ENCODE measurements at places on chromosomes 1 and 21.
A peak's percentile ranks its signal among the peaks of the same experiment; 100 is the strongest.

DNA sequence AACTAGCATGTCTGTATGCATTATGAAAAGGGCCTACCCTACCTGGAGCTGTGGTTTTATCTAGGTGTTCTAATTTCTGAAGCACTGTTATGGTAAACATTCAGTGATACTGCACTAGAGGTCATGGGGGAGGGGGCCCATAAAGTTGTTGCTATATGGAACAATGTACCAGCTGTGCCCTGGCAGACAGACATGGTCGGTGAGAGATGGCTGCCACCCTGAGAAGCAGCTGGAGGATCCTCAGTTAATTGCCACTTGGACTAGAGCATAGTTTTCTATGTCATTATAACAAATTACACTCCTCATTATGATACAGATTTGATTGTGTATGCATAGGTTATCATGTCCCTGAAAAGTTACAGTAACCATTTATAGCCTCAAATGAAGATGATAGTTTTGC lies 45.4 kb downstream of the ILDR2 start:
- no peak for DNase-seq

DNA sequence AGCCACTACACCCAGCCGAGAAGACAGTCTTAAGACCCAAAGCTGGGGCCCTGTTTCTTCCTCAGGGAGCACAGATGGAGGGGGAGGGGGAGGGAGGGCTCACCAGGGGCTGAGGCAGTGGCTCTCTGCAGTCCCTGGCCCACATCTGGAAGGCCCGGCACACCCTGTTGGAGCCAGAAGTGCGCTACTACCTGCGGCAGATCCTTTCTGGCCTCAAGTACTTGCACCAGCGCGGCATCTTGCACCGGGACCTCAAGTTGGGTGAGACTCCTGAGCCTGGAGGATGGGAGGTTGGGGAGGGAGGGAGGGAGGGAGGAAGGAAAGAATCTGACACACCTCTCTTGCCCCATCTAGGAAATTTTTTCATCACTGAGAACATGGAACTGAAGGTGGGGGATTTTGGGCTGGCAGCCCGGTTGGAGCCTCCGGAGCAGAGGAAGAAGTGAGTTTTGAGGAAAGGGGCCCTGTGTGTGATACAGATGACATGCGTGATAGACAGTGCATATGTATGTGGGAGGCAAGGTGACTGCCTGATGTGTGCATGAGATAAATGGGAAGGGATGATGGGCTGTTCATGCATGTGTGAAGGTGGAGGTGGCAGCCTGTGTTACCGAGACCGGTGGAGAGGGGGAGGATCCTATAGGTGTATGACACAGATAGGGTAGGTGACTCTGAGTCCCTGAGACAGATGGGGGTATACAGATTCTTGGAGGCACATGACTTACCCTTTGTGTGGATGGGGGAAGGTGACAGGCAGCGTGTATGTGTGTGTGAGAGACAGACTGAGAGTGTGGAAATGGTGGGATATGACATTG lies 1.5 kb downstream of the PLK3 start:
- DNase-seq = peak; percentile 84

- no peak for DNase-seq
Observed at GRCh38 chr1:86035101-86035500, 121.5 kb downstream of the COL24A1 start.

DNA sequence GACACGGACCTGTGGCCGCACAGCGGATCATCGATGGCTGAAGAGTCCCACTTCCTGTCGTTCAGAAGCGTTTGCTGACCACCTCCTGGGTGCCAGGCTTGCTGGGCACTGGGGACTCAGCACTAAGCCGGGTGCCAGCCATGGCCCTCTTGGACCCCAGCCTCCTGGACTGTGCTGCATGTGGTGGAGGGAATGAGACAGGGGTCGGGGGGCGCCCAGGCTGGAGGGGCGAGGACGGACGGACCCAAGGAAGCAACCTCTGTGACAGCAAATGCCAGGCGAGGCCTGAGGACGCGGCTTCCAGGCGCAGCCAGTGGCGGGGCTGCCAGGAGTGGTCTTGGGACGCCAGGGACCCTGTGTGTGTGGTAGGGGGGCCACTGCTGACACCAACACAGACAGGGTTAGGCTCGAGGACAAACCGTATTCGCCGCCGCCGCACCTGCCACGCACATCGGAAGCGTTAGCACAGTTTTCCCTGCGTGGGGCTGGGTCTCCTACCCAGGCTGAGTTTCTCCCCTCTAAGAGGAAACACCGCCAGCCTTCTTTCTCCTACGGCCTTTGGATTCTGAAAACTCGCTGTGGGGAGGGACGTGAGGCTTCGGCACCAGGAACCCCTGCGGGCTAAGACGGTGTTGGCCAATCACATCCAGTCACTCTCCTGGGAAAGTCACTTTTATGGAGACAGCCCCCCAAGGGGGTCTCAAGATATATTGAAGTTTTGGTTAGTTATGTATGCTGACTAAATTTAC lies 3.1 kb upstream of the MXRA8 start:
- peak; percentile 69 for DNase-seq

DNA sequence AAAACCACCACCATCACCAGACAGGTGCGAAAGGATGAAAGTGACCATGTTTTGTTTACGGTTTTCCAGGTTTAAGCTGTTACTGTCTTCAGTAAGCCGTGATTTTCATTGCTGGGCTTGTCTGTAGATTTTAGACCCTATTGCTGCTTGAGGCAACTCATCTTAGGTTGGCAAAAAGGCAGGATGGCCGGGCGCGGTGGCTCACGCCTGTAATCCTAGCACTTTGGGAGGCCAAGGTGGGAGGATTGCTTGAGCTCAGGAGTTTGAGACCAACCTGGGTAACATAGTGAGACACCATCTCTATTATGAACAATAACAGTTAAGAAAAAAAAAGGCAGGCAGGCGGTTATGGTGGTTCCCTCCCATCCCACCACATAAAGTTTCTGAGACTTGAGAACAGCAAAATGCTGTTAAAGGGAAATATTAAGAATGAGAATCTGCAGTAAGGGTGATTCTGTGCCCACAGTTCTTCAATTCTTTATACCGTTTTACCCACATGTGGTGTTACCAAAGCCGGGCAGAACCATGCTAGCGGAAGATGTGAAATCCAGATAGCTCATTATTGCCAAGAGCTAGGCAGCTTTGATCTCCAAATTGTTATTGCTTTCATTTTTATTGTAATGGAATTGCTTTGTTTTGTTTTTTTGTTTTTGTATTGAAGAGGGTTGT lies 34.5 kb upstream of the TDRD10 start:
- peak; percentile 19 for DNase-seq
